Tongue (tissue), 3 donors: ENCODE measurements at places on chromosomes 4 and X.

- no peak for DNase-seq
Measured at GRCh38 chrX:8684201-8684965, 47.6 kb downstream of the ANOS1 start.

DNA sequence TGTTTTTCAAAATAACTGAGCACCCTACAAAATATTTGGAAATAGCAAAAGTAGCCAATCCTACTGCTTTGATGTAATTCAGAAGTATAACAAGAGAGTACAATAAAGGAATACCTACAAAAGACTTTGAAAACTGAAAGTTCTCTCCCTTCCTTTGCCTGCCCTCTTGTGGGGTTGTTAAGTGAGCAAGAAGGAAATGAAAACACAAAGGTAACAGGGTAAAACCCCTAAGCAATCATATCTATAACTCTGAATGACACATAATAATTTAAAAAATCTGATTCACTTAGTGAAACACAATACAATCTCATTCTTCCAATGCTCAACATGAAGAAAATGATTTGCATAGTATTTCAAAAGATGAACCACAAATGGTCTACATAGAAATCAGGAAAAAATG, 98.2 kb downstream of the FRYL start:
- DNase-seq = no peak

DNA sequence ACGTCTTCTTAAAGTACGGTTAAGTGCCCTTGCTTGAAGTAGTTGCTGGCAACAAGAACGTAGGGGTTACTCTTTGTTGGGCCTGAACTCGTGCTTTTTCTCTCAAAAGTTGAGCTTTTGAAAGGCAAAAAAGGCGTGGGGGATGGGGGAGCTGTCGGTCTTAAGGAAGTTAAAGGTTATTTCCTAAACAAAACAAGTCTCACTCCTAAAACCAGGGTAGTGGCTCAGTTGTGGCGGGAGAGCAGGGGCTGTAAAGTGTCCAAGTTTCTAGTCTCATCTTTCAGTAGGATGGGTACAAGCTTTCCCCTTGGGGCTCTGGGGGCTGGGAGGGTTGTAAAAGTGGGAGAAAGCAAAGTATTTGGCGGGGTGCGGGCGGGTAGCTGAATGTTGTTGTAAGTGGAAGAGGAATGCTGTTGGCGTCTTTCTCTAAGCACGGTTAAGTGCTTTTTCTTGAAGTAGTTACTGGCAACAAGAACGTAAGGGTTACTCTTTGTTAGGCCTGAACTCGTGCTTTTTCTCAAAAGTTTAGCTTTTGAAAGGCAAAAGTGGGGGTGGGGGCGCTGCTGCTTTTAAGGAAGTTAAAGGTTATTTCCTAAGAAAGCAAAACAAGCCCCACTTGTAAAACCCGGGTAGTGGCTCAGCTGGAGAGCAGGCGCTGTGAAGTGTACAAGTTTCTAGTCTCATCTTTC, 904 bp upstream of the WDR1 start:
- peak; percentile 59 for DNase-seq

GRCh38 chrX:121307449-121307848, 260.0 kb downstream of the GLUD2 start:
- no peak for DNase-seq

GRCh38 chr4:168511780-168512489, 15.1 kb downstream of the PALLD start:
- DNase-seq = no peak

DNA sequence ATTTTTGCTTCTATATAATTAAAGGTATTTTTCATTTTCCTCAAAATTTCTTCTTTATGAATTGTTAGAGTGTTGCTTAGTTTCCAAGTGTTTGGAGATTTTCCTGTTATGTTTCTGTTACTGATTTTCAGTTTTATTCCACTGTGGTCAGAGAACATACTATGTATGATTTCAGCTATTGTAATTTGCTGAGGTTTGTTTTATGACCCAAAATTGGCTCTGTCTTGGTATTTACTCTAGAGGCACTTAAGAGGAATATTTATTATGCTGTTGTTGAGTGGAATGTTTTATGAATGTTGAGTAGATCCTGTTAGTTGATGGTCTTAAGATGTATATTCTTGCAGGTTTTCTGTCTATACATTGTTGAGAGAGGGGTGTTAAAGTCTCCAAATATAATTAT, 263.5 kb downstream of the PABPC4L start:
- no peak for DNase-seq

GRCh38 chr4:124092101-124092500, 620.4 kb downstream of the ANKRD50 start:
- DNase-seq = no peak

GRCh38 chr4:61225656-61226055, 25.5 kb downstream of the ADGRL3 start:
- no peak for DNase-seq

DNA sequence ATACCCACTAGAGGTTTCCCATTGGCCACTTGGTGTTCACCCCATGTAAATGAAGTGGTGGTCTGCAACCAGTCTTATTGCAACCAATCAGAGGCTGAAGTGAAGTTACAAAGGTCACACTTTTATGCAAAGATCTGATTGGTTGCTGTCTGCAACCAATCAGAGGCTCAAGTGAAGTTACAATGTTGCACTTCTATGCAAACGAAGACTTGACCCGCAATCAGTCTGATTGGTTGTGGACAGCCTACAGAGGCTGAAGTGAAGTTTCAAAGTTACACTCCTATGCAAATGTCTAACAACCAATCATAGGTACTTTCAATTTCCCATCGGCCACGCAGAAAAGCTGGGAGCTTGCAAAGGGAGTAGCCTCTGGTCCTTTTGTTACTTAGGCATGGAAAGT, 22.3 kb upstream of the XPNPEP2 start:
- DNase-seq = no peak

GRCh38 chr4:101439926-101440325, 92.6 kb upstream of the PPP3CA start:
- no peak for DNase-seq

- peak; percentile 24 for DNase-seq
Measured at GRCh38 chrX:134460862-134461220, 876 bp downstream of the HPRT1 start.

GRCh38 chrX:7927259-7928167, at the start of gene PNPLA4:
PNPLA4 (minus strand) TSS chrX:7927413; CDS start chrX:7926119, 1,294 bp downstream.
- peak; percentile 88 for DNase-seq

GRCh38 chr4:99816545-99817308, at the start of gene DAPP1:
DAPP1 (plus strand) TSS chr4:99816827; CDS start chr4:99816914, 87 bp downstream.
- DNase-seq = peak; percentile 41

- DNase-seq = no peak
Measured at GRCh38 chr4:122205687-122206086, 53.6 kb downstream of the BLTP1 start.

GRCh38 chr4:30948653-30949052, 228.5 kb downstream of the PCDH7 start:
- no peak for DNase-seq

GRCh38 chr4:158458271-158458895, 63.3 kb upstream of the RXFP1 start:
- DNase-seq = no peak

- DNase-seq = no peak
Measured at GRCh38 chr4:91123742-91124141, 996.5 kb downstream of the CCSER1 start.

- DNase-seq = no peak
Measured at GRCh38 chr4:114250439-114250891, 271.0 kb upstream of the ARSJ start.

- no peak for DNase-seq
Measured at GRCh38 chr4:56981795-56982201, 3.1 kb downstream of the POLR2B start.

DNA sequence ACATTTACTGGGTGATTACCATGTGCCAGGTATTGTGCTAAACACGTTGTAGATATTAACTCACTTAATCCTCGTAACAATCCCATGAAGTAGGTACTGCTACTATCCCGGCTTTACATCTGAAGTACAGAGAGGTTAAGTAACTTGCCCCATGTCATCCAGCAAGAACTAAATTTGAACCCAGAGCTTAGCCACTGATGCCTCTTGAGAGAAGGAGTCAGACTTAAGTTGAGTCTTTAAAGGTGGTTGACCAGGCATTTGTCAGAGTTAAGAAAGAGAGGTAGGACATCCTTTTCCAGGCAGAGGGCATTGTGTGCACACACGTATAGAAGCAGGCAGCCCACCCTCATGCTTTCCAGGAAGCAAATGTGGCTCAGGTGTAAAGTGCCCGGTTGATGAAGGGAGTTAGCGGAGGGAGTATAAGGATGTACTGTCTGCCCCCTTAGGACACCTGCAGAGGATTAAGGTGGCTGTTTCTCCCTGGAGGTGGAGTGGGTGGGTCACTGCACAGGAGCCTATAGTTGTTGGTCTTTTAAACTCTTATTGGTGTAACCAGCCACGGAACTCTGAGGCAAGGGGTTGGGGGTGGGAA, 335 bp upstream of the CD38 start:
- no peak for DNase-seq

DNA sequence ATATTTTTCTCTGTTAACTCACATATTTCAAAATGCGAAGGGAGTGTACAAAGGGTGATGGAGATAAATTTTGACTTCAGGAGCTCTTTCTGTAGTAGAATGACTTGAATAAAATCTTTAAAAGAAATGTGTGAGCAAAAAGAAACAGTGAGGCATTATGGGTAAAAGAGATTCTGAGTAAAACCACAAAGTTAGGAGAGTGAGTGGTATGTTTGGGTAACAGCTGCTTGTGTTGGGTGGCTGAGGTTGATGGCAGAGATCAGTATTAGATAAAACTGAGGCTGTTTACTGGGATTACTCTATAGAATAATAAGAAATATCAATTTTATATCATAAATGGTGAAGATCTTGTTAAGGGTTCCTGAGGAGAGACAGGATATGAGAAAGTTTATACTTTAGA, 434.2 kb upstream of the AMOT start:
- no peak for DNase-seq

DNA sequence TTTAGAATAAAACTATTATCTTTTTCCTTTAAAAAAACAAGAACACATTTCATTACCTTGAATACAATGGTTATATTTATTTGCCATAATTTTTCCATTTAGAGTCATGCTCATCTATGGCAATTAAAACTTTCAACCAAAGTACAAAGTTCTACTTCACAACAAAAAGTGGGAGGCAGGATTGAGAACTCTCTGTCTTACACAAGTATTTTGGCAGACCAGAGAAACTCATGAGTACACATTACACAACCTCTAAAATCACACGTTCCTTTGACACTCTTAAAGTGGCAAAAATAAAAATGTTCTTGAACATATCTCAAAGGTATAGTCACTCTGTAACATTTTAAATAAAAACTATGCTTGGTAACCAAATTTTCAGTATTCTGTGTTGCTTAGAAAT, 213.4 kb downstream of the IL15 start:
- DNase-seq = no peak

DNA sequence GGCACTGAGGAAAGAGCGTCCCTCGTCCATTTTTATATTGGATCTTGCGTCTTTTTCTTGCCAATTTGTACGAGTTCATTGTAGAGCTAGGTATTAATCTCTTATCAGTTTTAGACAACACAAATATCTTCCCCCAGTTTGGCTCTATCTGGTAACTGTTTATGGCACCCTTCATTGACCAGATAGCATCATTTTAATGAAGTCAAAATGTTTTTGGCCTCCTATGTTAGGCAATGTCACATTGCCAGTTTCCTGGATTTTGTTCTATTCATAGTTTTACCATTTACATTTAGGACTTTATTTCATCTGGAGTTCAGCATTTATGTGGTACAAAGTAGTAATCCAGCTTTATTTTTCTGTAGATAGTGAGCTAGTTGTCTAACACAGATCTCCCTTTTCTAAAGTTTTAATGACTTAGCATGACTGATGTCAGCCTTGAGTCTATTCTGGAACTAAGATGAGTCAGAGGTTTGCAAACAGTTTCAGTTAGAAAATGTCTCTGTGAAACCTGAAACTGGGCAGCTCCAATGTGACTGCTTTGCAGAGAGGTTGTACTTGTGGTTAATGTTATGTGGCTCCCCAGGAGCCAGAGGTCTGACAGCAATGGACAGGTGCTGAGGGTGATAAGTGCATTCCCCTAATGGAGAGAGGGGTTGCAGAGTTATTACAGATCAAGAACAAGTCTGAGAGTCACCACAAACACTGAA, 5.3 kb upstream of the STBD1 start:
- peak; percentile 75 for DNase-seq

- peak; percentile 10 for DNase-seq
Measured at GRCh38 chr4:81376720-81377119, 95.0 kb downstream of the RASGEF1B start.

DNA sequence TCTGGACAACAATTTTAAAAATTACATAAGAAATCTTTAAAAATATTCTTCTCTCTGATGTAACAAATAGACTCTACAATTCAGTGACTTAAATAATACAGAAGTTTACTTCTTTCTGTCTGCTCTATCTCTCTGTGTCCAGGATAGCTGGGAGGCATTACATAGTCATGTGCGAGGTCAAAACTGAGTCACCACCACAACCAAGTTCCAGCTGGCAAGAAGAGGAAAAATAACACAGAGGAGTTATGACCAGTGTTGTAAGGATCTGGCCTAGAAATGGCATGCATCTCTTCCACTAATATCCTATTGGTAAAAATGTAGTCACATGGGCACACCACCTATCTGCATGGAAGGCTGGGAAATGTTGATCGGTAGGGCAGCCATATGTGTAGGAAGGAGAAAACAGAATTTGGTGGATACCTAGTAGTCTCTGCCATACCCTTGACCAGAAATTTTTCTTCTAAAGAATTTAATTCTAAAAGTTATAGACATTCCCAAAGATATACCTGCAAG, 39.4 kb upstream of the WDFY3 start:
- DNase-seq = no peak

- DNase-seq = peak; percentile 41
Measured at GRCh38 chr4:99615170-99615820, 40.7 kb downstream of the MTTP start.

GRCh38 chr4:89307446-89308160, at the start of gene GPRIN3:
GPRIN3 (minus strand) TSS chr4:89307800; CDS start chr4:89250110, 57,690 bp downstream.
- no peak for DNase-seq

DNA sequence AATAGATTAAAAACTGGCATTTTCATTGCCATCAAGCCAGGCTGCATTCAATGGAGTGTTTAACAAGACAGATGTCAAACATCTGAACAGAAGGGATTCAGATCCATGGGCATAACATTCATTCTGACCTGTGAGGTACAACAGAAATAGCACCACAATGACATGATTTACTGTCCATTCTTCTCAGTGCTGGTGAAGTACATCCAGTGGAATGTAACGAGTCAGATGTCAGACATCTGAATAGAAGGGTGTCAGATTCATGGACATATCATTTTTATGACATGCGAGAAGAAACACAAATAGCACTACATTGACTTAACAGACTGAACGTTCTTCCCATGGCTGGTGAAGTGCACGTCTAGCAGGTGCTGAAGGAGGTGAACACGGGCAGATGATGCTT, 186.4 kb downstream of the PPP4R3C start:
- no peak for DNase-seq

GRCh38 chr4:42310358-42310757, 86.9 kb upstream of the SHISA3 start:
- no peak for DNase-seq

GRCh38 chr4:121714548-121714947, 17.8 kb upstream of the ANXA5 start:
- DNase-seq = no peak

- DNase-seq = no peak
Measured at GRCh38 chr4:79078339-79078738, 139.1 kb upstream of the PAQR3 start.
